ENCODE measurements at places on chromosomes 13 and 19.

GRCh38 chr19:38047049-38047438 lies 140.0 kb downstream of the SIPA1L3 start:
- H3K27me3 ChIP-seq = no peaks in the 10 kb centered on the region
- peak overlapping the region; percentile 75 for H3K4me3 ChIP-seq
- peak overlapping the region; percentile 100 for H3K27ac ChIP-seq
- peak; percentile 64 for DNase-seq
- peaks cover 95% of the 10 kb centered on the region for H3K4me1 ChIP-seq

DNA sequence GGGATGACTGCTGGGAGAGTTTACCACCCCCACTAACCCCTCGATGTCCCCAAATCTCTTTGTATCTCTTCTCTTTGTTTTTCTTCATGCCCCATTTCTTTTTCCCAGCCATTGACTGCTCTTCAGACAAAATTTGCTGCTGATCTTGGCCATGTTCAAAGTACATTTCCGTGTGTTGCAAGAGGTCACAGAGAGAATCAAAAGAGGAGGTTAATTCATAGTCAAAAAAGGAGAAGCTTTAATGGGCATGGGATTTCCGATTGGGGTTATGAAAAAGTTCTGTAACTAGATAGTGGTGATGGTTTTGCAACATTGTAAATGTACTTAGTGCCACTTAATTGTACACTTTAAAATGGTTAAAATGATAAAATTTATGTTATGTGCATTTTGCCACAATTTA lies 121.1 kb downstream of the FLT1 start:
- H3K27ac ChIP-seq = no peak overlapping the region
- no peak for DNase-seq

GRCh38 chr19:17488593-17489391 lies 18.5 kb downstream of the SLC27A1 start:
- no peaks in the 10 kb centered on the region for H3K36me3 ChIP-seq
- H3K4me3 ChIP-seq = no peak overlapping the region
- peaks cover 15% of the 10 kb centered on the region for H3K4me1 ChIP-seq
- DNase-seq = peak; percentile 61

- H3K27me3 ChIP-seq = peaks cover 20% of the 10 kb centered on the region
- DNase-seq = no peak
- H3K27ac ChIP-seq = no peak overlapping the region
Measured at GRCh38 chr19:18807861-18808331, 16.8 kb upstream of the COMP start.

- H3K4me3 ChIP-seq = no peak overlapping the region
- peaks cover 40% of the 10 kb centered on the region for H3K4me1 ChIP-seq
- no peak for DNase-seq
- H3K36me3 ChIP-seq = no peaks in the 10 kb centered on the region
- H3K27me3 ChIP-seq = no peaks in the 10 kb centered on the region
Measured at GRCh38 chr13:22111961-22112360, 441.1 kb downstream of the FGF9 start.

GRCh38 chr13:98676239-98676638 lies 76.2 kb downstream of the SLC15A1 start:
- no peaks in the 10 kb centered on the region for H3K4me1 ChIP-seq
- H3K27me3 ChIP-seq = peaks cover 17% of the 10 kb centered on the region
- H3K4me3 ChIP-seq = no peak overlapping the region

- no peaks in the 10 kb centered on the region for H3K4me1 ChIP-seq
- no peak overlapping the region for H3K4me3 ChIP-seq
- no peak overlapping the region for H3K27ac ChIP-seq
- no peaks in the 10 kb centered on the region for H3K36me3 ChIP-seq
Measured at GRCh38 chr13:112119192-112120030, 52.5 kb downstream of the SOX1 start.

DNA sequence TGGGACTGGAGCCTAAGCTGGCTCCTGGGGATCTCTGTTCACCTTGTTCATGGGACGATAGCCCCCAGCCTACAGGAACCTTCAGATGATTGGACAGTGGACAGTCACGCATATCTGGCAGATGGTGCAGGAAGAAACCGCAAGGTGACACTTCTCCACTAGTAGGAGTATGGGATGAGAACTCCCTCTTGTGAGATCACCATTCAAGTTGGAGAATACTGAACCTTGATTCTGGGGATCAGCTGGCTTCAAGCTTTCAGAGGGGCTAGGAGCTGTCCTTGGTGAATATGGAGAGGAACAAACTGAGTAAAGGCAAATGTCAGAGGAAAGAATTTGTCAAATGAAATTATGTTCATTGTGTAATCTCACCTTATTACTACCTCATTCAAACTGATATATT lies 204.5 kb downstream of the PDS5B start:
- H3K27me3 ChIP-seq = no peaks in the 10 kb centered on the region
- H3K27ac ChIP-seq = no peak overlapping the region
- no peaks in the 10 kb centered on the region for H3K36me3 ChIP-seq
- no peak for DNase-seq
- H3K4me3 ChIP-seq = no peak overlapping the region

- no peaks in the 10 kb centered on the region for H3K36me3 ChIP-seq
- no peak overlapping the region for H3K4me3 ChIP-seq
- H3K27ac ChIP-seq = no peak overlapping the region
- H3K4me1 ChIP-seq = no peaks in the 10 kb centered on the region
- H3K27me3 ChIP-seq = no peaks in the 10 kb centered on the region
- no peak for DNase-seq
Measured at GRCh38 chr13:107742544-107742943, 472.8 kb downstream of the LIG4 start.

DNA sequence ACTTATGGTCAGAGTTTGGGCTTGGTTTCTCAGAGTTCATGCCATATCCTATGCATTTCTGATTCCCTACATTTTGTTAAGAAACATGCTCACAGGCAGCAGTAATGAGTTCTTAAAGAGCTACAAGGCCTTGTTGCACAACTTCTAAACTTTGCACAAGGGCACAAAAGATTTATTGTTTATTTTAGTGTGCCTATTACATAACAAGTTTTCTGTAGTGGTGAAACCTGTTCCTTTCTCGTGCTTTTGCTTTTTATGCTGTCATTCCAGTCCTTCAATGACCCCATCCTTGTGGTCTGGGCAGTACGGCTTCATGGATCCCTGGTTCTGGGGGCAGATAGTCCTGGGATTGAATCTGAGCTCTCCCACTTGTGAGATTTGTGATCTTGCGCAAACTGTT lies 17.8 kb downstream of the ZNF507 start:
- no peak overlapping the region for H3K4me3 ChIP-seq
- no peaks in the 10 kb centered on the region for H3K27me3 ChIP-seq
- no peak for DNase-seq
- no peak overlapping the region for H3K27ac ChIP-seq

GRCh38 chr13:100461309-100462030 lies 127.1 kb downstream of the GGACT start:
- no peaks in the 10 kb centered on the region for H3K27me3 ChIP-seq
- peaks cover 14% of the 10 kb centered on the region for H3K36me3 ChIP-seq
- no peak overlapping the region for H3K4me3 ChIP-seq

DNA sequence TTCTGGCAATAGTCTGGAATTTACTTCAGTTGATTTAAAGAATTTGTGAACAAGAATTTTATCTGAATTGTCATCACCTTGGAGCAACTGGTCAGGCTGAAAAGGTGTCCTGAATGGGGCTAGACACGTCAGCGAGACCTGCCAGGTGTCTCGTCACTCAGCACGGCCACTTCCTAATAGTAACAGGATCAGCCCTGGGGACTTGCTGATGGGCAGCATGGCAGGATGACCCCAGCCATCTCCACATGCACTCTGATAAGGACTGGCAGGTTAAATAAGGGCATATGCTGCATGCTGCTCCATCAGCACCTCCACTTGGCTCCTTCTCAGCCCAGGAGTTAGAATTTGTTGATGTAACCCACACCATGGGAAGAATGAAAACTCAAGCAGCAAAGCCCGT lies 224.2 kb downstream of the FOXO1 start:
- no peaks in the 10 kb centered on the region for H3K27me3 ChIP-seq
- H3K27ac ChIP-seq = peak overlapping the region; percentile 95
- no peak overlapping the region for H3K4me3 ChIP-seq

DNA sequence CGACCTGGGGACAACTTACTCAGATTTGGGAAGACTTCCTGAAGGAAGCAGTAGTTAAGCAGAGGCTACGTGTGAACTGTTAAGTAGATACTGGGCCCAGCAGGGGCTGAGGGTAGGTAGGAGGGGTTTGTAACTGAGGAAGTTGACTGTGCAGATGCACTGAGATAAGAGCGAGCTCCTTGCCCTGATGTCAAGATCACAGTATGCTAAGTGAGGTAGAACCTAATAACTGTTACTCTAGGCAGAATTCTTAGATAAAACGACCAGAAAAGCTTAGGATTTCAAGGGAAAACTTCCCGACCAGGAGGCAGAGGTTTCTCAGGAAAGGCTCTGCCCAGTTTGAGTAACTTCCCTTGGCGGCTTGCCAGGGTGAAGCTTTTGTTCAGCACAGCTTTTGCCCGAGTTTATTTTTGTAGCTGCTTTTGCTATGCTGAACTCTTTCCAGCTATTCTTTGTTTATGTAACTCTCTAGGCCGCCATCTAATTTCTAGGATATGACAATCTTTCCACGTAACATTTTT lies 632.1 kb downstream of the DIAPH3 start:
- peaks cover 3% of the 10 kb centered on the region for H3K4me1 ChIP-seq
- H3K36me3 ChIP-seq = no peaks in the 10 kb centered on the region
- no peak overlapping the region for H3K27ac ChIP-seq
- H3K4me3 ChIP-seq = no peak overlapping the region
- no peaks in the 10 kb centered on the region for H3K27me3 ChIP-seq

DNA sequence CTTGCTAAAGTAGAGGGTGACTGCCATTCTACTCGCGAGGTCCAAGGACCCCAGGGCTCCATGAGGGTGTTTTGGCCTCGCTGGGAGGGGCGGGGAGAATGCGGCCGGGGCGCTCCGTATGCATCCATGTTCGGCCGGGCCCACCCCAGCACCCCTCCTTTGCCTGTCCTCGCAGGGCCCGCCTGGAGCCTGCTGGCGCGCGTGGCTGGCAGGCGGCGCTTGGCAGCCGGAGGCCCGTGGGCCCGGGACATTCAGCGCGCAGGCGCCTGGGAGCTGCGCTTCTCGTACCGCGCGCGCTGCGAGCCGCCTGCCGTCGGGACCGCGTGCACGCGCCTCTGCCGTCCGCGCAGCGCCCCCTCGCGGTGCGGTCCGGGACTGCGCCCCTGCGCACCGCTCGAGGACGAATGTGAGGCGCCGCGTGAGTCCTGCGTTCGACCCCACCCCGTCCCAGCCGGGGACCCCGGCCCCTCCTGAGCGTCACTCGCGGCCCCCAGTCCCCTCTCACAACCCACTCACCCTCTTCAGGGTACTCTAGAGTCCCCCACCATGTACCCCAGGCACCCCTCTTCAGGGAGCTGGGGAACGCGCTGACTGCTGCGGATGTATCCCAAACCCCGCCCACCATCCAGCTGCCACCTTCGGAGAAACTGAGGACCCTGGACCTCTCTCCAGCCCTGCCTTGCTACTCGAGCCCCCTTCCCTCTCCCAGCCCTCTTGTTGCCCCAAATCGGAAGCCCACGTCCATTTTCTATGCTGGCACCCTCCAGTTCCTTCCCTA lies 4.1 kb downstream of the DLL3 start:
- DNase-seq = peak; percentile 68
- H3K4me1 ChIP-seq = peaks cover 47% of the 10 kb centered on the region
- peaks cover 13% of the 10 kb centered on the region for H3K36me3 ChIP-seq
- H3K27ac ChIP-seq = peak overlapping the region; percentile 85
- H3K4me3 ChIP-seq = peak overlapping the region; percentile 83

DNA sequence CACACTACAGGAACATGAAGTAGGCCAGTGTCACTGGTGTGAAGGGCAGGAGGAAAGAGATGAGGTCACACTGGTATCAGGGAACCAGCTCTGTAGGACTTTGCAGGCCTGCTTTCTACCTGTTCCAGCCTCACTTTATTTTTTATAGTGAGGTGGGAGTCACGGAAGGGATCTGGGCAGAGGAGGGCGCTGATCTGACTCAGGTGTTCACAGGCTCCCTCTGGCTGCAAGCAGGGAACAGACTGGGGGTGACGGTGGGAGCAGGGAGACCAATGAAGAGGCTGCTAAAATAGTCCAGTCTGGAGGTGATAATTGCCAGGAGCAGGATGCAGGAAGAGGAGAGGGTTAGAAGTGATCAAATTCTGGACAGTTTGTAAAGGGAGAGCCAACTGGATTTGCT lies 2.8 kb downstream of the THAP8 start:
- DNase-seq = no peak
- H3K27ac ChIP-seq = no peak overlapping the region
- H3K27me3 ChIP-seq = no peaks in the 10 kb centered on the region
- no peaks in the 10 kb centered on the region for H3K36me3 ChIP-seq

DNA sequence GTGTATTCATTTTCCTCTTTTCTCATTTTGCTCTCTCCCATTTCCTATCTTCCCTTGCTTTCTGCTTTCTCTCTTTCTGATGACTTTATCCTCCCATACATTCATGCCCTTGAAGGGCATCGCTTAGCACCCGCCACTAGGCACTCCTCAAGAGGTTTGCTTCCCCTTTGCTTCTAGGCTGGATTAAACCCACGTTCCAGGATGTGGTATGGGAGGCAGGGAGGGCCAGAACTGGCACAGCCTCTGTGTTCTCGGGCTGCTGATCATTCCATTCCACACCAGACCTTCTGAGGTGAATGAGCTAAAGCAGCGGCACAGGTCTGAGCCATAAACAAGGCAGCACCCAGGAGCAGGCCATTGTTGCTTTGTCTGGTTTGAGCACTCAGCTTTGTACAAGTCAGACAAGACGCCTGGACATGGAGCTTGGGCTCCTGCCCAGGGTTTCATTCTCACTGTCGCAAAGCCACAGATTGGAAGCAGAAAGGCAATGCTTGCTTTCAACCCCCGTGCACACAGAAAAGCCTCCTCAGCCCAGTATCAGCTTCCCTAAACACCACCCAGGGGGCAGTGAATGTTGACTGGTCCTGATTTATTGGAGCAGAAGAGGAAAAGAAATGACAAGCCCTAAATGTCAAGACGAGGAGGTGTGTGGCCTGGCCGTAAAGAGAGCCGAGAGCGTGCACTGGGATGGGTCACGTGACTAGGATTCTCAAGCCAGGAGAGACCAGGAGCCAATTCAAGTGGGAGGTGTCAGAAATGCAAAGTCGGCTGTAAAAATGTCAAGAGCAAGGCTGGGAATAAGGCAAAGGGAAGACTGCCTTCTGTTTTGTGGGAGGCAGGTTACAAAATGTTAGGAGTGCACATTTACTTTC lies 218.0 kb upstream of the SERP2 start:
- no peaks in the 10 kb centered on the region for H3K36me3 ChIP-seq
- DNase-seq = no peak
- H3K27me3 ChIP-seq = no peaks in the 10 kb centered on the region
- H3K4me3 ChIP-seq = no peak overlapping the region
- no peaks in the 10 kb centered on the region for H3K4me1 ChIP-seq

GRCh38 chr19:21604951-21605476 lies 99.6 kb downstream of the ZNF429 start:
- peaks cover 18% of the 10 kb centered on the region for H3K4me1 ChIP-seq
- no peaks in the 10 kb centered on the region for H3K27me3 ChIP-seq
- no peaks in the 10 kb centered on the region for H3K36me3 ChIP-seq
- H3K27ac ChIP-seq = no peak overlapping the region

GRCh38 chr13:94660695-94661326 lies 51.5 kb downstream of the SOX21 start:
- DNase-seq = no peak
- H3K27me3 ChIP-seq = peaks cover 48% of the 10 kb centered on the region
- no peak overlapping the region for H3K4me3 ChIP-seq
- no peaks in the 10 kb centered on the region for H3K4me1 ChIP-seq

- no peak overlapping the region for H3K27ac ChIP-seq
- H3K36me3 ChIP-seq = no peaks in the 10 kb centered on the region
- no peaks in the 10 kb centered on the region for H3K27me3 ChIP-seq
- H3K4me3 ChIP-seq = no peak overlapping the region
- H3K4me1 ChIP-seq = no peaks in the 10 kb centered on the region
Measured at GRCh38 chr13:71962735-71963134, 95.7 kb upstream of the DACH1 start.

All from naive B cell (primary cell).